Left kidney (tissue), 8 donors: ENCODE measurements at places on chromosomes 1 and 21. TPM values are rescaled to one million over a fixed set of nuclear protein-coding genes. Genes with fewer than 3 reads are reported as not detected.

The CYP2J2 gene
- 1.4 TPM for polyA plus RNA-seq

The LIN28A gene
- polyA plus RNA-seq, result 0.15 TPM

The MEX3A gene
- 46.7 TPM for polyA plus RNA-seq

The DISP3 gene
- 1.3 TPM for polyA plus RNA-seq

The HES2 gene
- 0.78 TPM for polyA plus RNA-seq

The ACTL8 gene
- not detected for polyA plus RNA-seq

The HJV gene
- polyA plus RNA-seq, result 0.13 TPM

The KCNJ9 gene
- 0.12 TPM for polyA plus RNA-seq

The SERTAD4 gene
- polyA plus RNA-seq, result 3.3 TPM

The DSCAM gene
- polyA plus RNA-seq, result 0.03 TPM

The DYRK3 gene
- polyA plus RNA-seq, result 8.0 TPM

The FCGR2B gene
- polyA plus RNA-seq, result 0.65 TPM

The KPNA6 gene
- 39.9 TPM for polyA plus RNA-seq

The BCAR3 gene
- polyA plus RNA-seq, result 26.6 TPM

The RAB3B gene
- 7.3 TPM for polyA plus RNA-seq

The CYP4A11 gene
- polyA plus RNA-seq, result 59.8 TPM

The SLC35F3 gene
- polyA plus RNA-seq, result 0.55 TPM

The UBE2U gene
- not detected for polyA plus RNA-seq

The FCER1G gene
- 10.8 TPM for polyA plus RNA-seq
